ENCODE measurements at places on chromosomes 16 and 17.

GRCh38 chr16:67653789-67654402 is 6.2 kb downstream of the ACD start:
- DNase-seq: no peak

- DNase-seq: peak; percentile 39
Observed at GRCh38 chr16:24035127-24035842, 199.5 kb downstream of the PRKCB start.

DNA sequence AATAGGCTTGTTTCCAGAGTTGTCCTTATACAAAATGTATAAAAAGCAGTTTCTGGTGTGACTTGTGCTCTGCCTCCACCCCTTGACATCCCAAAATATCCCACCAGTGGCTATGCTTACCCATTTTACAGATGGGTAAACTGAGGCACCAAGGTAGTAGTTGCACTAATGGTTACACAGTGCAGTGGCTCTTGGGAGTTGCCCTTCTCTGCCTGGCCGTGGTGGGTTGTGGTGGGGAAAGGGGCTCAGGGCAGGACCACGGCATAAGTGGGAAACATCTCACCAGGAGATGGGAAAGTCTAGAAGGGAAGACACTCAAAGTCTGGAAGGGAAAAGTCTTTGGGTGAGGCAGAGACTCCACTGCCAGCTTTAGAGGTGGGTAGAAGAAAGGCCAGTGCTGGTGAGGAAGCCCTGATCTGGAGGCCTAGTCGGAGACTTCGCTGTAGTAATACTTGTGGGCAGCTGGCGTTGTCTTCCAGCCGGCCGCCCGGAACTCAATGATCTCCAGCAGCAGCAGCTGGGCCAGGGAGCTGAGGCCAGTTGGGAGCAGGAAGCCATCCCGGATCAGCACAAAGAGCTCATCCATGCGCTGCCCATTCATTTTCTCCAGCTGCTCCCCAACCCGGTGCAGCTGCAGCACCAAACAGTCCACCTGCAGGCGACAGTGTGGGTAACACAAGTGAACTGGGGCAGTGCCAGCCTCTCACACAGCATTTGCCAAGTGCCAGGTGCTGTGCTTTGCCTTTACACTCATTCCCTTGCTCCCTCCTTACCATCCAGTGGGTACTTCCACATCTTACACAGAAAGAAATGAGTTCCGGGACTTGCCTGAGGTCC is 4.5 kb downstream of the MIF4GD start:
- no peak for DNase-seq

DNA sequence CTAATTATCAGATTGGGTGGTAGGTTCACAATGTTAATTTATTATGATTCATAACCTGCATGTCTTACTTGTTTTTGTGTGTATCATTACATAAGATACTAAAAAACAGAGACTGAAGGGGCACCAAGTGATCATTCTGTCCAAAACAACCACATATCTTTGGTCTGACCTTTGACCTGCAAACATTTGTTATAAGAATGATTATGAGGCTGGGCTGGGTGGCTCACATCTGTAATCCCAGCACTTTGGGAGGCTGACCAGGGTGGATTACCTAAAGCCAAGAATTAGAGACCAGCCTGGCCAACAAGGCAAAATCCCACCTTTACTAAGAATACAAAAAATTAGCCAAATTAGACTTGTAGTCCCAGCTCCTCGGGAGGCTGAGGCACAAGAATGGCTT is 116.4 kb downstream of the SPAG9 start:
- no peak for DNase-seq

GRCh38 chr17:15456972-15457722 is 10.3 kb downstream of the CDRT4 start:
- no peak for DNase-seq

DNA sequence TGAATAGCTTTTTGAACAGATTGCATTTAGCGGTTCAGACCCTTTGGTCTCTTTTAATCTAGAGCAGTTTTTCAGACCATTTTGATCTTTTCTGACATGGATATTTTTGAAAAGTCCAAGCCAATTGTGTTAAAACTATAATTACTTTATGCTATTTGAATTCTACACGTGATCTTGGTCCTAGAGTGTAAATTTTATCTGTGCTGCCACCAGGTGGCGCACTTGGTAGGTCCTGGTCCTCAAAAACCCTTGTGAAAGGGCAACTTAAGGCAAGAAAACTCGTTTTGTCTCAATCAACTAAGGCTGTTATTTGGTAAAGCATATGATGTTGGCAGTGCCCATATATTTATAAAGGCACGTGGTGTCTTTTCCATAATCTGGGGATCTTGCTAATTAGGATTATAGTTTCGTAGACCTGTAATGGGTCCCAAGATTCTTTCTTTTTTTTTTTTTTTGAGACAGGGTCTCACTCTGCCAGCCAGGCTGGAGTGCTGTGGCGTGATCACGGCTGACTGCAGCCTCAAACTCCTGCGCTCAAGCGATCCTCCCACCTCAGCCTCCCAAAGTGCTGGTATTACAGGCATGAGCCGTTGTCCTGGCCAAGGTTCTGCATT is 43.9 kb upstream of the TEX2 start:
- peak; percentile 52 for DNase-seq

DNA sequence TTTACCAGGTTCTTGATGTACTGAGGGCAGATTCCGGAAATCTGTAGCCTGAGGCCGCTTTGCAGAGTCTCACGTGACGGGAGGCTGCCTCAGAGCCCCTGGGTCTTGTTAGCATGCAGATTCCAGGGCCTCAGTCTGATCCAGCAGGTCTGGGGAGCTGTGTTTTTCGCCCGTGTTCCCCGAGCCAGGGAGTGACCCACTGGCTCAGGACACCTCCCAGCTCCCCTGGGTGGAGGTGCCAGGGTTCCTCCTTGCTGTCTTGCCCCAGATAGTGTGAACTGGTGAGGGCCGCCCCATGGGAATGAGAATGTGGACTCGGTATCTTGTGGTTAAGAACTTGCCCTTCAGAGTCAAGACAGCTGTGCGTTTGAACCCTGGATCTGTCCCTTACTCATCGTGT is 98.6 kb downstream of the OR1D5 start:
- no peak for DNase-seq

DNA sequence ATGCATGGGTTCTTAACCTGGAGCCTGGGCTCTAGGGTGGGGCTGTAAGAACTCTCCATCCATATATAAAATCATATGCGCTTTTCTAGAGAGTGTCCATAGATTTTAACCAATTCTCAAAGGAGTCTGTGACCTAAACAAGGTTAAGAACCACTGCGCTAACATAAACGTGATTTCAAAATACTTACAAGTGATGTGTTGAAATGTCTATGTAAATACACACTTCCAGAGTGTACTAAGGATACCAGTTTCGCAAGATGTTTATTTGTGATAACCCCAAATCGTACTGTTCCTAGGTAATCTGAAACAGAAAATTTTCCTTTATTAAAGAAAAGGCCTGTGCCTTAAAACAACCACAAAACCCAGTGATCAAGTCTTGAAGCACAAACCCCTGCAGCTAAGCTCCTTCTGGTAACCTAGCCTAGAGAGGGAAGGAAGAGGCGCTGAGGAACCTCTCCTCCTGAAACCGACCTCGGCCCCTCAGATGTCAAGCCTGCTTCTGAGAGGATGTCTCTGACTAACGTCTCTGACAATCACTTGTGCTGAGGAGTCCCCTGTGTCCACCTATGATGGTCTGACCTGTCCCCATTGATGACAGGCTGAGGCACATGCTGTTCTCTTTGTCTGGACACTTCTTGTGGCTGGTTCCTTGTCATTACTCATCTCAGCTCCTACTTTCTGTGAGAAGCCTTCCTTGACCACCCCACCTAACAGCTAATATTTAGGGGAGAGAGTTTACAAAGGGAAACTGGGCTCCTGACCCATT is 32.2 kb downstream of the SNN start:
- DNase-seq: no peak

GRCh38 chr16:5027575-5028235 is 6.0 kb downstream of the NAGPA start:
- no peak for DNase-seq

DNA sequence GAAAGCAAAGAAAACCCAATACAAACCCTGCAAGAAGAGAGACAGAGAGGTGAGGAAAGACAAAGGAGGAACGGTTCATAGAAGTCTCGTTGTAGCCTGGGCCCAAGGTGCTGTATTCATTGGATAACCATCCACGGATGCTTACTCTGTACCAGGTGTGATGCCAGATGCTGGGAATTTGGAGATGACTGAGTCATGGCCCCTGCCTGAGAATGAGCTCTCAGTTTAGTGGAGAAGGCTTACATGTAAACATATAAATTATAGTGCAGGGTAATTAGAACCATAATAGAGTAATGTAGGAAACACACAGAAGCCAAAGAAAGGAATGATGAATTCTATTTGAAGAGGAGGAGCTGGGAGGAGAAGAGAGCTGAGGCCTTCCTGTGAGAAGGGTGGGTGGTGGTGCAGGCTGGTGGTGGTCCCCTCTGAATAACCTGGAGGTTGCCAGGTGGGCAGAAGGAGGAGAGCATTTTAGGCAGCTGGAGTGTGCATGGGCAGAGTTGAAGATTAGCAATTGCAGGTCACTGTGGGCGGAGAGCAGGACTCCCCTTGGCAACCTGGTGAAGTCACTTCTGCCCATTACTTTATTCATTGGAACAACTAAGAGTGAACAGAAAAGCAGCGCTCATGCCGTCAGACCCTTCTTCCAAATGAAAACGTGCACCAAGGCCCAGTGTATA is 7.7 kb upstream of the ZG16 start:
- no peak for DNase-seq

DNA sequence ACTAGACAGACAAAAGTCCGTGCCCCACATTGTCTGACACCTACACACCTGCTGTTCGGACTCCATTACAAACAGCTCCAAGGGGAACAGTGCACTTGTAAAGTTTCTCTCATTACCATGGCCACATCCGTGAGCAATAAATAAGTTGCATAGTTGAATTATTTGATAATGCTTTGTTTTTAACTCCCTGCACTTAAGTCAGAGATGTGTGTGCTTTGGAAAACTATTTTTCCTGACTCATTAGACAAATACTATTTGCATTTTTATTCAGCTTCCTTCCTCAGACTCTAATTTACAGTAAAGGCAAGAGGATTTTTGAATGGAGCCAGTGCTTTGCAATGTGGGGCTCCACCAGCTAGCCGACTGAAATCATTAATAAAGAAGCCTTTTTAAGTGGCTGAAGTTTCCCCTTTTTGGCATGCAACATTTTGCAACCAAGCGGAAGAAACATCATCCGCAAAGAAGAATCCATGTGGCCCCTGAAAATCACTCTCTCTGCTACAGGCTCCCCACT is 6.5 kb upstream of the CCL2 start:
- DNase-seq: no peak

DNA sequence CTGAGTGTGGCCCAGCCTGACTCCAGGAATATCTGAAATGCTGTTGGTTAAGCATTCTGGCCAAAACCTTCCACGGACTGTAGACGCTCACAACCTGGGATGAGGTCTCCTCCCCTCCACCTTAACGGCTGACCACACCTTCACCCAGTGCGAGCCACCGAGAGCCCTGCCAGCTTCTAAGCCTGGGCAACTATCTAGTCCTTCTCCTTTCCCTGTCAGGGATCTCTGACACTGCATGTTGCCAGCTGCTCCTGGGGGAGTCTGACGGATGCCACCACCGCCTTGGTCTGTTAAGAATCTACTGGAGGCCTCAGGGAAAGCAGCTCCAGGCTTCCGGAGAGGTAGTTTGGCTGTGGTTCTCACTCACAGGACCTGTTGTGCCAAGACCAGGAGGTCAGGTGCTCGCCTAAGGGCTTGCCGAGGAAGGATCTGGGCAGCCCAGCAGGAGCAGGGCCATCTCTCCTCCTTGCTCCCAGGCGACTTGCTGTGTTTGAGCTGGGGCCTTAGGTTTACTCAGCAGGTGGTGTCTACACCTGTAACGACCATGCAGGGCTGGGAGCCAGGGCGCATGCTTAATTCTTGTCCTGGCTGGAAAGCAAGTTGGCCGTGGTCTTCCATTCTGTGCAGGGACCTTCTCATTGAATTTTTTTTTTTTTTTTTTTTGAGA is 111.8 kb downstream of the NTN1 start:
- DNase-seq: no peak

DNA sequence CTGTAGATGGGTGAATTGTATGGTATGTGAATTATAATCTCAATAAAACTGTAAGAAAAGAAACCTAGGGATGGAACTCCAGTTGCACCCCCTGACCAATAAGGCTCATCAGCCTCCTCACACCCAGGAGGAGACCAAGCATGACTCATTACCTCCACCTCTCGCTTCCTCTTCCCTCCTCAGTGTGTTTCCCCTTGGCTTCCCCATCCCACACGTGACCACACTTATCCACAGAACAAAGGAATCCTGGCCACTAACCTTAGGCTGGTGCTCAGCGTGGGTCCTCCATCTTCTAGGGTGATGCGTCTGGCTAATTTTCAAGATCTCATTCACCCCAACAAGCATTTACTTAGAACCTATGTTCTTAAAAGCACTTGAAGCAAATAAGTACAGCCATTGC is 36.2 kb upstream of the MAP3K14 start:
- DNase-seq: no peak

DNA sequence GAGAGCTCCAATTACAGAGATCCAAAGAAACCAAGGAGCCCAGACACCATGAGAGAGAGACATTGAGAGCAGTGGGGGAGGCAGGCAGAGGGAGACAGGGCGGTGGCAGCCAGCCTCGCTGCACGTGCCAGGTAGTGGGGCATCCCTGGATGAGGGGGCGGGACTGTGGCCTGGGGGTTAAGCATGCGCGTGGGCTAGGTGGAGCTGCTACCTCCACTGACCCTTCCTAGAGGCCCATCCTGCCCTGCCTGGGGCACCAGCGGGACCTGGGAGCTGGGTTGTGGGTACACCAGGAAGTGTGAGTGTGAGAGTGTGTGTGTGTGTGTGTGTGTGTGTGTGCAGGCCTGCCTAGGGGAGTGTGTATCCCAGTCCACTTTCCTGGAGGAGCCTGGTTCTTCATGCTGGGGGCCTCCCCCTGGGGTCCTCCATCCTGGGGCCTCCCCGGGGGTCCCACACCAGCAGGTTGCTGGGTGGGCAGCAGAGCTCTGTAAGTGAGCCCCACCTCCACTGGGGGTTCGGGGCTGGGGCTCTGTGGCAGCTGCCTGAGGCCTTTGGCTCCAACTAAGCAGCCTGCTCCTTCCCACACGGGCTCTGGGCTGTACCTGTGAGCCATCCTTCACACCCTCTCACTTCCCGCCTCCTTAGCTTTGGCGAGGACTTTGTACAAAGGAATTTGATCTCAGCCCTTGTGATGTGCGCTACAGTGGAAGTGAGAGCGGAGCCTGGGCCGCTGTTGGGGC is 127.4 kb downstream of the IRF8 start:
- DNase-seq: no peak

DNA sequence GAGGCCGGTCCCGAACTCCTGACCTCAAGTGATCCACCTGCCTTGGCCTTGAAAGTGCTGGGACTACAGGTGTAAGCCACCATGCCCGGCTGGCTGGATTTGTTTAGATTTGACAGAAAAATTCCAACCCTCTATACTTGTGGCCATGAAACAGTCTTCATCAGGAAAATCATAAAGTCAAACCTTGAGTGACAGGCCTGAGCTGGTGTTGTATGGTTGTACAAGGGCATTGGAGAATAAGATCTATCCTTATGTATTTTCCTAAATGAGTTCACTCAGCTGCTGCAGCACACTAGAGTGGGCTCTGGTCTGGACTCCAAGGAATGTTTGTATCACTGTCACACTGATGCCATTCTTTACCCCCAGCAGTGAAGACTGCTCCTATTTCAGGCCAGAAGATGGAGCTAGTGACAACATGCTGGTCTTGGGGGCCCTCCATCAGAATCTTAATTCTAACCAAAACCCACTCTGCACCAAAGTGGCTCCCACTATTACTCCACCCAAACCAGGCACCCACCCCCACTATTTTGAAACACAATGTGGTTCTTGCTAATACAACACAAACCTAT is 27.4 kb downstream of the SNX11 start:
- no peak for DNase-seq
